Spinal cord (tissue), 10 donors: ENCODE measurements at places on chromosomes 7 and 10. TPM values are rescaled to one million over a fixed set of nuclear protein-coding genes. Genes with fewer than 3 reads are reported as not detected.

The TEX47 gene
- total RNA-seq = not detected

The CLRN3 gene
- total RNA-seq = 0.17 TPM

The ATXN7L1 gene
- 11.0 TPM for total RNA-seq

The ITGB8 gene
- total RNA-seq = 193 TPM

The LDB3 gene
- 0.66 TPM for total RNA-seq
